Small intestine (tissue), 16 donors: ENCODE measurements at places on chromosomes 4 and X.

DNA sequence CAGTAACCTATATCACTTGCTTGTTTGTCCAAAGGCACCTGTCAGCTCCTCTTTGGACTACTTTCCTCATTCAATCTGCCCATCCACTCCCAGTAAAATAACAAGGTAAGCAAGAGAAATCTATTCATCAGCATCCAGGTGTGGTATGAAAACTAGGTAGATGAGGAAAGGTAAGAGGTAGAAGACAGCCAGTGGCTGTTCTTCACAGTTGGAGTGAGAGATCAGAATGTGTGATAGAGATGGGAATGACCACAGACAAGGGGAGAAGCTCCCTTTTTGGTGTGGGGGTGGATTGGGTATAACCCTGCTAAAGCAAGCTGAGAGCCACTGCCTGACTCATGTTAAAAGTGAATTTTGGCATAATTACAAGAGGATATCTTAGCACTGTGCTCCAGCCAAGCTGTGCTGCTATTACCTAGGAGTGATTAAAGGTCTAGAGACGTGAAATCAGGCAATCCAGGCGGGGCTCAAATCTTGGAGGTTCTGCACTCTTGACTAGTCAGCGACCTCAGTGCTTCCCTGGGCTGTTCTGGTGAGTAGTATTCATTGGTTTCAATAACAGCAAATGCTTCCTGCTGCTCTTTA lies 28.1 kb upstream of the RASL11B start:
- H3K27ac ChIP-seq, result no peak overlapping the region
- no peak for DNase-seq
- no peaks in the 10 kb centered on the region for H3K4me1 ChIP-seq
- no peaks in the 10 kb centered on the region for H3K27me3 ChIP-seq
- no peaks in the 10 kb centered on the region for H3K36me3 ChIP-seq

- no peaks in the 10 kb centered on the region for H3K4me1 ChIP-seq
- no peaks in the 10 kb centered on the region for H3K36me3 ChIP-seq
- H3K27ac ChIP-seq, result no peak overlapping the region
- H3K27me3 ChIP-seq, result no peaks in the 10 kb centered on the region
These were observed 1214.4 kb downstream of the ADGRL3 start for GRCh38 chr4:62414563-62414962.

DNA sequence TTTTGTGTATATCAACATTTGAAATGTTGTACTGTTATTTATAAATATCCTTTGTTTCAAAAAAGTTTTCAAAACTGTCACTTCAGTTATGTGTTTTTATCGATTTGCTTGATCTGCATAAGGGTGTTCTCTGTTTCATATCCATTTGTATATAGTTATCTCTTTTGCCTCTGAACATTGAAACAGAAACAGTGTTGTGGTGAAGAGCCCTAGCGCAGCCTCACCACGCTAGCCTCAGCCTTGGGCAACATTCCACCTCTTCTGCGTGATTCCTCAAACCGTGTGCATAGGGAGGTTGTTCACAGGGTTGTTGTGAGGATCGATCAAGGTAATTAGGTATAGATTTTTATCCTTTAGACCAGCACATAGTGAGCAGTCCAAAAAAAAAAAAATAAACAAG lies 287.0 kb upstream of the GALNT7 start:
- no peaks in the 10 kb centered on the region for H3K4me1 ChIP-seq
- no peaks in the 10 kb centered on the region for H3K36me3 ChIP-seq
- no peak overlapping the region for H3K4me3 ChIP-seq
- no peaks in the 10 kb centered on the region for H3K27me3 ChIP-seq
- H3K27ac ChIP-seq, result no peak overlapping the region

DNA sequence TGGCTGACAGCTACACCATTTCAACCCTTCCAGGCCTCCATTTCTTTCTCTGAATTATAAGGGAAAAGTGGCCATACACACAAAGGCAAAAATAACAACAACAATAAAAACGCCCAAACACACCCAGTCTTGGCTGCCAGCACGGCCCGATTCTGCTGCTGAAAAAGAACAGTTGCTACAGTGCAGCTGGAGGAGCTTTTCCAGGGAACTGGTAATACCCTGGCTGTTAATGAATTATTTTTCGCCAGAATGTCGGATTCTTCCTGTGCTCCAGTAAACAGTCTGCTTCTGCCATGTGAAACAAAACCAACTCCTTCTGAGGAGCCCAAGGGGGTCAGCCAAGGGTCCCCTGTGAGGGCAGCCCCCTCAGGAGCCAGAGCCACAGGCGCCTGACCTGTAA lies 6.6 kb downstream of the RAI2 start:
- H3K36me3 ChIP-seq, result no peaks in the 10 kb centered on the region
- no peak overlapping the region for H3K27ac ChIP-seq
- DNase-seq, result no peak
- H3K4me3 ChIP-seq, result no peak overlapping the region
- peaks cover 1% of the 10 kb centered on the region for H3K27me3 ChIP-seq

GRCh38 chr4:6893449-6894085 lies 16.1 kb upstream of the TBC1D14 start:
- H3K27me3 ChIP-seq, result no peaks in the 10 kb centered on the region
- H3K27ac ChIP-seq, result peak overlapping the region; percentile 73
- peaks cover 12% of the 10 kb centered on the region for H3K4me1 ChIP-seq

DNA sequence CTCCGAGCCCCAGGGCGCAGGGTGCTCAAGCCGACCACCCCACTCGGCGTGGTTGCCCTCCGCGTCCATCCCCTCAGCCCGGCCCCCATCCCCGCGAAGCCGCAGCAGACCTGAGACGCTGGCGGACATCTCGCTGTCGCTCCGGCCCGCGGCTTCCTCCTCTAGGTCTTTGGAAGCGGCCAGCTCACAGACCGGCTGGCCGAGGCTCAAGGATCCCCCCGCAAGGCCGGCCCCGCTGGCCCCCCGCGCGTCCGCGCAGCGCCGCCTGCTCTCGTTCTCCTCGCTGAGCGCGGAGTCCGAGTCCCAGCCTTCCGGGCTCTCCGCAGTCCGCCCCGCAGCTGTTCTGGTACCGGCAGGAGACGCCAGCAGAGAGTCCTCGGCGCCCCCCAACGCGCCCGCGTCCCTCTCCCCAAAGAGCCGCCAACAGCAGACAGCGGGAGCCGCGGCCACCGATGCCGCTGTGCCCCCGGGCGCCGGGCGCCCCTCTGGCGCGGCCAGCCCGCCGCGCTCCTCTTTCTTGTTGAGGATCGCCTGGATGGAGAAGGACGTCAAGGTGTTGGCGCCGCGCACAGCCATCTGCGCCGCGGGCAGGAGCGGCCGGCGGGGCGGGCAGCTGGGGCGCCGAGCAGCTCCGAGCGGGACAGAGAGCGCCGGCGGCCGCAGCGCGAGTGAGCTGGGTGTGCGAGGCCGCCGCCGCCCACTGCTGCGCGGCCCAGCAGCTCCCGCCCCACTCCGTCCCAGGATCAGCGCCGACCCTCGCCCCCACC lies at the start of gene NKX3-2:
Gene NKX3-2, minus strand, starts transcription at position 670 of the 767 bp plus-strand sequence. Its CDS starts 94 bp downstream, at position 576.
- H3K4me1 ChIP-seq, result peaks cover 2% of the 10 kb centered on the region
- DNase-seq, result peak; percentile 53
- H3K27ac ChIP-seq, result peak within 1 kb of the TSS; percentile 74
- peak within 1 kb of the TSS; percentile 58 for H3K4me3 ChIP-seq
